ENCODE measurements at places on chromosomes 2 and 18.

- DNase-seq, result no peak
These were observed 1207.3 kb downstream of the DPP10 start for GRCh38 chr2:115649731-115650130.

DNA sequence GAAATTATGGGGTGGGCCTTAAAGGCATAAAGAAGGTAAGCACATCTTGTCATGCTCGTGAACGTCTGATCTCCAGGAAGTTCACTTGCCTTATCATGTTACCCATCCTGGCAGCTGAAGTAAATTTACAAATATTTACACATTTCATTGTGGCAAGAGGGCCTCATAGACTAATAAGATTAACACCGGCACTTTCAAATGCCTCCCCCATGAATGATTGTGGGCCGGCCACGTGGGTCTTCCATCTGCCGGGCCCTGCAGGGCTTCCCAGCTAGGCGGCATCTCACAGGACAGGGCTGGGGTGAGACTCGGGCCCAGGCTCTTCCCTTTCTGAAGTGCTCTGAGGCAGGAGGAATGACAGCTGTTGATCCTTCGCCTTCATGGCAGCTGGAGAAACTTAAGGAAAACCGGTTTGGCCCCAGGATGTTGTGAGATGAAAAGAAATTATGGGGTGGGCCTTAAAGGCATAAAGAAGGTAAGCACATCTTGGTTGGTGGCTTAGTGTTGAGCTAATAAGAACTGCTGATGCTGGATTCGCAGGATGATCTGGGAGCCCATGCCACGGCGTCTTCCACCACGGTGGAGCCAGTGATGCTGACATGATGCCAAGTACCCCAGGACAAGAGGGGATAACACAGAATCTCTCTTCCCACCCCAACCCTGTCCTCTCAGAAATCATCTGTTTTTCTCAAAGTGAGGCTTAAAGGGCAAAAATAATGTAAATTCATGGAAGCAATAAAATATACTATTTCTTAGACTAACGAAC, 176.3 kb downstream of the SEPTIN10 start:
- no peak for DNase-seq

DNA sequence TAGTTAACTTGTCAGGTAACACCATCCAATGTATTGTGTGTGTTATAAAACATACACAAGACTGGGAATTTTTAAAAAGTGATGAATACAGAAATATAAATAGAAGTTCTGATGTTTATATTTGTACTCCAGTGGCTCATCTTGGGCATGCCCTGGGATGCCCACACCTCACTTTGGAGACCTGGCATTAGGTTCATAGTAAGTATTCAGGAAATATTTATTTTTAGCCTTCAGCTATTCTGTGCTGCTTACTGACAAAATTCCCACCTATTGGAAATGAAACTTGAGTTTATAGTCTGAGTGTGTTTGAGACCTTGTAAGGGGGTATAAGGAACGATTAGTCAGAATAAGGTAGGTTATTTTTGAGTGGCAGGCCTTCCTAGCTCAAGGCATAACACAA, 67.5 kb downstream of the MYO1B start:
- no peak for DNase-seq

DNA sequence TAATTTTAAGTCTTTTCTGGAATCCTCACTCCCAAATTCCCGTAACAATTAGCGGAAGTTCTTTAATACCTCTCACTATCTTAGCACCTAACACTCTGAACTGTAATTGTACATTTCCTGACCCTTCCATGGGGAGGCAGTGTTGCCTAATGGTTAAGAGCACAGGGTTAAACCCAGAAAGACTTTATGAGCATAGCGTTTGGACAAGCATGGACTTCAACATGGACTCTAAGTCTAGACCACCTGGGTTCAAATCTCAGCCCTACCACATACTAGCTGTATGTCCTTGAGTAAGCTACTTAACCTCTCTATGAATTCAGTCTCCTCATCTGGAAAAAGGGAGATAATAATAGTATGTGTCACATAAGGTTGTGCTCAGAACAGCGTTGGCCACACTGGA, 13.0 kb downstream of the ANTXR1 start:
- DNase-seq, result no peak

DNA sequence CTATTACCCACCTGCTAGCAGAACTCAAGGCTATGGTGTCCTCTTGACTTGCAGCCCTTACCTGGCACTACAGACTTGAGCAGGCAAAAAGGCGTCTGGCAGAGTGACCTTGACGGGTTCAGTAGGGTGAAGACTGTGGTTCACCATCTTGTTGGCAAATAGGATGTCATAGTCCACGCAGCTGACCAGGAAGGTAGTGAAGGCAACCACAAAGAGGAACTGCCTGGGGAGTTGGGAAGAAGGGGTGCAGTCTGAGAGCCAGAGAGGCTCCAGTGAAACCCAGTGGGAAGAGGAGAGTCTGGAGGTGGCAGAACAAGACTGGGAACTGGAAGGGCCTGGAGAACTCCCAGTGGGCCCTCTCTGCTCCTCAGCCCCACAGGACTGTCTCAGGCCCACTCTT, 4.1 kb downstream of the ATG9A start:
- no peak for DNase-seq

GRCh38 chr2:14134771-14135170, 497.7 kb upstream of the LRATD1 start:
- DNase-seq, result no peak

- DNase-seq, result no peak
These were observed 274.9 kb upstream of the VWC2L start for GRCh38 chr2:214135966-214136365.

DNA sequence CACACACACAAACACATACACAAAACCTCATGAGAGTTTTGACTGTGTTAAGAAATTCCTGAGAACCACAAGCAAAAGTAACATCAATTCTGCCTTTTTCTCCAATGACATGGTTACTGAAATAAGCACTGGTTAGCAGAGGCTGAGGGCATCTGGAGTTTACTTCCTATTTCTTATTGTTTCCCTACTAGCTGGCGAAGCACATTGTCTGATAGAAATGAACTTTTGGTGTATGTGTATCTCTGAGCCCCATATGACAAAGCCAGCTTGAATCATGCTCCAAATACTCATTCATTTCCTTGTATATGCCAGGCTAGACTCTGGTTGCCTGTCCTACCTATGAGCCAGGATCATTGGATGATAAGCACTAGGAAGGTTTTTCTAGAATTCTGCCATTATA, 203.1 kb downstream of the NCKAP5 start:
- no peak for DNase-seq

GRCh38 chr2:96869281-96869821, 529 bp downstream of the SEMA4C start:
- no peak for DNase-seq

DNA sequence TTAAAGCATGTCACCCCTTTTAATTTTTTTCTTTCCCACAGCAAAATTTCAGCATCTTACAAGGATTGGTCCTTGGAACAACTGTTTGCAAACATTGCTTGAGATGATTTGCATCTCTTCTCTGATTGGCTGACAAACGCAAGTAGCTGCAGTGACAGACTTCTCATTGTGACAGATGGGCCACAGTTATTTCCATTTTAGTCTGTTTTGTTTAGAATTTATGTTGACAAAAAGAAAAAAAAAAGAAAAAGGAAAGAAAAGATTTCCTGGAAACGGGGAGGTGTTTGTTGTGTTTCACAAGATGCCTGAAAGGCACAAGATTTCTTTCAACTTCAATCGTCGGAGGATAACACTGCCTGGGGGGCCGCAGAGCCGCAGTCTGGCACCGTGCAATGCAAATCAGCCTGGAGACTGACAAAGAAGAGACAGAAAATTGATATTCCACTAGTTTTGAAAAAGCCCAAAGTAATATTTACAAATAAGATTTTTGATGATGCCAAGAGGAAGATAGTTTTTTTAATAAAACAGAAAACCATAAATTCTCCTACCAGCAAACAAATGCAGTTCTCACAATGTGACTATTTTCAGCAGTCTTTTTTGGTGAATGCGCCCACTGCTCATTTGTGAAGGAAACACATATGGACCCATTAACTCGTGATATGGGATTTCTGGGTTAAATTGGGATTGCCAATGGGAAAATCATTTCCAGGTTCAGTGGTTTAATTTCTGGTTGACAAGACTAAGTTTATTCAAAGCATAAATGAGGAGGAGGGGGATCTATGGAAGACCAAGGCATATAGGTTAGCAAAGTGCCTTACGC, 296.2 kb upstream of the SMIM21 start:
- DNase-seq, result no peak

DNA sequence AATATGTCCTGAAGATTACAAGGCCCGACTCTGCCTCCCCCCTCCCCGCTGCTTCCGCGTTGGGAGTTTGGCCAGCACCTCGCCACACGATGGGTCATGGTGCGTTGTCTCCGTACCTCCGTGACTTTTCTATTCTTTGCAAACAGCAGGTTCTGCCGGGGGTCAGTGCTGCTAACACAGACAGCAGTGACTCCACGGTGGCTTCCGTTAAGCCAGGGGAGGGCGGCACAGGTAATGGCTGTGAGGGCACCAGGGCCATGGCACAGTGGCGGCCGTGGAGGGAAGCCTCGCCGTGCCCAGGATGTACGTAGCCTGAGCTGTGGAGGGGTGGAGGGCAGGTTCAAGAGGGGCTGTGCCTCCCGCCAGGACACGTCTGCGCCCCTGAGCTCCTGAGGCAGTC, 115.5 kb downstream of the NFATC1 start:
- no peak for DNase-seq

GRCh38 chr18:58581265-58581664, 47.6 kb downstream of the ALPK2 start:
- no peak for DNase-seq

- DNase-seq, result no peak
These were observed 5.1 kb downstream of the HNMT start for GRCh38 chr2:137969418-137969765.

DNA sequence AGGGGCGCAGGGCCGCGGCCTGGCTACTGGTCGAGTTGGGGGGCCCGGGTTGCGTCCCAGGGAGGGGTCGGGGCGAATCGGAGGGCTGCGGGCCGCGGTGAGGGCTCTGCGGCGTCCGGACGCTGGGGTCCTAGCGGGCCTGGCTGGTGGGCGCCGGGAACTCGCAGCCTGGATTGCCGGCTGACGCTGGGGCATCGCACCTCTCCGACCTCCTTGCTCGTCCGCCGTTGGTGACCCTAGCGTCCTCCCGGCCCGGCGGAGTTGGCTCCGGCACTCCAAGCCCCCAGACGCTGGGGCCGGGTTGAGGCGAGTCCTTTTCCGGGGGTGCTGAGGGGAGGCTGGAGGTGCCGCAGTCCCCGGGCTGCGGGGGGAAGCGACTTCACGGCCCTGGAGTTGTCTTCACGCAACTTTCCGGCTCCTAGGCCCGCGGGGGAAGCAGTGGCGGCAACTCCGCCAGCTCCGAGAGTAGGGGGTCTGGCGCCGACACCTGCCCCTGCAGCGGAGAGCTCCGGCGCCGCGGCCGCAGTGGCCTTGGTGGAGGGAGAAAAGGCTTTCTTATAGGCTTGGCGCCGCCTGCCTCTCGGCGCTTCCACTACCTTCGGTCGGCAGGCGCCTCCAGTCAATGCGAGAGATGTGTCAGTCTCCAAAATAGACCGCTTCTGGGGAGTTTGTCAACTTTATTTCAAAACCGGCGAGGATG, 70.3 kb downstream of the HAUS1 start:
- DNase-seq, result peak; percentile 22

GRCh38 chr2:100411841-100412292, 5.6 kb downstream of the CHST10 start:
- DNase-seq, result no peak

DNA sequence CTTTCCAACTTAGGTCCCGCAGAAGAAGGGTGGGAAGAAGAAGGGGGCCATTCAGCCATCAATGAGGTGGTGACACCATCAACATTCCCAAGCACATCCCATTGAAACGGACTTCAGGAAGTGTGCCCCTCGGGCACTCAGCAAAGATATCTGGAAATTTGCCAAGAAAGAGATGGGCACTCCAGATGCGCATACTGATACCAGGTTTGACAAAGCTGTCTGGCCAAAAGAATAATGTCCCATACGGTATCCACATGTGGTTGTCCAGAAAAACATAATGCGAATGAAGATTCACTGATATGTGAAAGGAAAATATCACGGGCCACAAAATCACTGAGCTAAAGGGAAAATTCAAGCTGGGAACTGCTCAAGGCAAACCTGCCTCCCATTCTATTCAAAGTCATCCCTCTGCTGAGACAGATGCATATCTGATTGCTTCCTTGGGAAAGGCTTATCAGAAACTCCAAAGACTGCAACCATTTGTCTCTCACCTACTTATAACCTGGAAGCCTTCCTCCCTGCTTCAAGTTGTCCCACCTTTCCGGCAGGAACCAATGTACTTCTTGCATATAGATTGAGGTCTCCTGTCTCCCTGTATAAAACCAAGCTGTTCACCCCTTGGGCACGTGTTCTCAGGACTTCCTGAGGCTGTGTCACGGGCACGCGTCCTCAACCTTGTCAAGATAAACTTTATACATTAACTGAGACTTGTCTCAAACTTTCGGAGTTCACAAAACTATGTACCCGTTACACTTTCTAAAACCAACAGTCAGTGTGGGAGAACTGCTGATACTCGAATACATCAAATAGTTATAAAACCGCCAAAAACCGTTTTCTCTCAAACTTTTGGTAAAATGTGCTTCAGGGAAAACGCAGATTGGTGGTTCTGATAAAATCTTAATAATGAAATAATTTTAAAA, 1.3 kb upstream of the PDK1 start:
- no peak for DNase-seq

GRCh38 chr2:37588316-37588777, 83.1 kb downstream of the CDC42EP3 start:
- DNase-seq, result no peak

DNA sequence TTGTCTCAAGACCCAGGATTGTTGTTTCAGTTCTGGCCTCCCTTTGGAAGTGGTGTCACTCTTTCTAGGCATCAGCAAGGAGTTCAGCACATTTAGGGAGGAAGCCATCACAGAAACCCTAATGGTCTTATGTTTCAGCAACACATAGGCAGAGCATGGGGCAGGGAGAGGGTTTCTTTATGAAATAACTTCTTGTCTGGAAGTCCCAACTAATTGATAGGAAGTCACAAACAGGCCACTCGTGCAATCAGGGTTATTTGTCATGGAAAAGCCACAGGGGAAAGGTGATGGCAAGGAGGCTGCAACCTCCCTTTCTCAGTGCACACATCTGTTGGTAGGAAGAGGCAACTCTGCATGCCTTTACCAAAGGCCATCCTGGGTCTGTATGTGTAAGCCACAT, 103.0 kb downstream of the BCL11A start:
- no peak for DNase-seq

GRCh38 chr18:25287106-25287505, 64.9 kb downstream of the ZNF521 start:
- no peak for DNase-seq

- no peak for DNase-seq
These were observed 165.3 kb upstream of the CDH20 start for GRCh38 chr18:61167902-61168301.

- DNase-seq, result no peak
These were observed 128.2 kb downstream of the AKAIN1 start for GRCh38 chr18:5068851-5069250.

- DNase-seq, result no peak
These were observed 116.1 kb downstream of the EIPR1 start for GRCh38 chr2:3261511-3261910.

- no peak for DNase-seq
These were observed 377.9 kb downstream of the DLGAP1 start for GRCh38 chr18:4077204-4077603.

GRCh38 chr2:51483720-51484119, 451.8 kb upstream of the NRXN1 start:
- DNase-seq, result no peak

- DNase-seq, result no peak
These were observed 44.6 kb upstream of the LRP2 start for GRCh38 chr2:169406891-169407290.

- DNase-seq, result no peak
These were observed 11.6 kb upstream of the TBC1D8 start for GRCh38 chr2:101162561-101163330.

GRCh38 chr2:23536326-23536725, 151.3 kb downstream of the KLHL29 start:
- no peak for DNase-seq
